ENCODE measurements at places on chromosomes 11 and 22.

DNA sequence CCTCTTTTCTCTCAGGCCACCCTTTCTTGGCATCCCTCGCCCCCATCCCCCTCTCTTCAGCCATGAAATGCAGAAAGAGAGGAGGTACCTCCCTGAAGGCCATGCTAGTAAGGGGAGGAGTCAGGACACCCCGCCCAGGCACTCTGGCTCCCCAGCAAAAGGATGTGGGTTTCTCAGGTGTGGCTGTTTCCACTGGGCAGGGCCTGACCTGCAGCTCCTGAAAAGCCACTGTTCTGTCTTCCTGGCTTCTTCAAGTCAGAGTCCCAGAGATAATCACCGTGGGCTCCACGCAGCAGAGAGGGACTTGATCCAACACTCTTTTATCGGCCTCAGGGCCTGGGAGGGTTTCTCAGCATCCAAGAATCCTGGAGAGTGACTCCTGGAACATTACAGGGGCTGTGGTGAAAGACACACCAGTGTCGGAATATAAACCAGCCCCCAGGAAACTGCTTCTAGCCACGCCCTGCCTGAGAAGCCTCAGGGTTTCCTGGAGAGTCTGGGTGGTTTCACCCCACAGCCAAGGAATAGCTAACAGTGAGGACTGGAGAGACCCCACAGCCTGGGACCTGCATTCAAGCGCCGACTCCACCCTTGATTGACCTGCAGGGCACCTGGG lies 45.7 kb upstream of the TSPAN18 start:
- peak; percentile 12 for DNase-seq

GRCh38 chr11:130314184-130314749 lies 450 bp downstream of the ZBTB44 start:
- peak; percentile 5 for DNase-seq

DNA sequence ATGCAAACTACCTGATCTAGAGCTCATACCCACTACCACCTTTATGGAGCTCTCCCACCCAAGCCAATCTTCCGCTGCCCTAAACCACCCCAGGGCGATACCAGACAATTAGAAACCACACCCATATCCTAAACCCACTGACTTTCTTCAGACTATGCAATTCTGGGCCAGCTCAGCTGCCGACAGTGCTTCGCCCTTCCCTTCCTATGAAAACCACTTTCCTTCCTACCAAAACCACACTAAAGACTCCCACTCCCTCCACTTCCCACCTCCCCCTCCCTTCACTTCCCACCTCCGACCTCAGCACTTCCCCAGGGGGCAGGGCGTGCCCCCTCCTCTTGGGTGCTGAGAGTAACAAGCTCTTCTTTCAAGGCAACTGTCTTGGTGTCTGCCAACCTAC lies 25.1 kb downstream of the B3GAT1 start:
- DNase-seq, result no peak

GRCh38 chr11:123678246-123678645 lies 23.8 kb upstream of the SCN3B start:
- no peak for DNase-seq

GRCh38 chr11:66619080-66619554 lies 2.7 kb downstream of the RBM14 start:
- no peak for DNase-seq

GRCh38 chr22:37959231-37959825 lies 5.8 kb downstream of the POLR2F start:
- DNase-seq, result no peak
